ENCODE measurements at places on chromosomes 2 and 18. TPM values are rescaled to one million over a fixed set of nuclear protein-coding genes. Genes with fewer than 3 reads are reported as not detected.

The SULT6B1 gene
- polyA plus RNA-seq: not detected

GRCh38 chr18:10797896-10798295 is 272.1 kb downstream of the NAPG start:
- no peak overlapping the region for H3K27ac ChIP-seq
- H3K27me3 ChIP-seq: no peaks in the 10 kb centered on the region
- no peak overlapping the region for H3K4me3 ChIP-seq
- DNase-seq: peak; percentile 51

The HOXD9 gene
- 1.9 TPM for polyA plus RNA-seq

DNA sequence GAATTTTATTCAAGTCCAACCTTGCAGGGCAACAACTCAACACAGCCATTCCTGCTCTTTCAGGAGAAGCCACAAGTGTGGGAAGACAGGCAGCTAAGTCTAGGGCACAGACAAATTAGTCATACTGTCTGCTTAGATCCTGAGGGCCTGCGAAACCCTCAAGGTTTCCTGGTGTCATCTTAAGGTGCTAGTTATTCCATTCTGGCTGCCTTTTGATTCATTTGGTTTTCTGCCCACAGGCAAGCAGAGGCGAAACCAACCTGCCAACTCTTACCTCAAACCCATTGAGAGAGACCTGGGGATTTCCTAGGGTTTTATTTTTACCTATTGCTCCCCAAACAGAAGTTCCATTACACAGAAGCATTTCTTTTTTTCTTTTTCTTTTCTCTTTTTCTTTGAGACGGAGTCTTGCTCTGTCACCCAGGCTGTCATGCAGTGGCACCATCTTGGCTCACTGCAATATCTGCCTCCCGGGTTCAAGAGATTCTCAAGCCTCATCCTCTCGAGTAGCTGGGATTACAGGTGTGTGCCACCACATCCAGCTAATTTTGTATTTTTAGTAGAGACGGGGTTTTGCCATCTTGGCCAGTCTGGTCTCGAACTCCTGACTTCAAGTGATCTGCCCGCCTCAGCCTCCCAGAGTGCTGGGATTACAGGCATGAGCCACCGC is 23.7 kb upstream of the SCYGR1 start:
- no peak overlapping the region for H3K4me3 ChIP-seq
- H3K4me1 ChIP-seq: peaks cover 3% of the 10 kb centered on the region
- DNase-seq: no peak
- no peaks in the 10 kb centered on the region for H3K27me3 ChIP-seq
- H3K27ac ChIP-seq: no peak overlapping the region
- H3K36me3 ChIP-seq: no peaks in the 10 kb centered on the region

DNA sequence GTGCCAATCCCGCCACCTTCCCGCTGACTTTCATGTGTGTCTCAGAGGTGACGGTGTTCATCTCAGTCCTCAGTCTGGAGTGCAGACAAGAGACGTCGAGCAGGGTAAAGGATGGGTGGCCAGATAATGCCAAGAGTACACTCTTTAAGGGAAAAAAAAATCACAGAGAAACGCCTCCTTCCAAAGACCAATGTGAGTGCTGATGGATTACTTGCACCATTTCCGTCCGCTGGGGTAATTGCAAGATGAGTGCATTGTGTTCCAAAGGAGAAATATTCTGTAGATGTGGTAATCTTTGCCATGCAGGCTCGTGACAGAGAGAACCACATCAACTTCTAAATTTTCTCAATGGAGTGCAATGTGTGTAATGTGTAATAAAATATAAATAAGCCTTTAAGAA is 81.0 kb downstream of the KLHL29 start:
- H3K36me3 ChIP-seq: no peaks in the 10 kb centered on the region
- H3K4me3 ChIP-seq: no peak overlapping the region
- no peak for DNase-seq
- no peak overlapping the region for H3K27ac ChIP-seq
- peaks cover 2% of the 10 kb centered on the region for H3K27me3 ChIP-seq
- H3K4me1 ChIP-seq: no peaks in the 10 kb centered on the region

- no peaks in the 10 kb centered on the region for H3K4me1 ChIP-seq
- no peak overlapping the region for H3K27ac ChIP-seq
- H3K4me3 ChIP-seq: no peak overlapping the region
- no peaks in the 10 kb centered on the region for H3K36me3 ChIP-seq
Measured at GRCh38 chr2:14843507-14844204, 211.1 kb downstream of the LRATD1 start.

DNA sequence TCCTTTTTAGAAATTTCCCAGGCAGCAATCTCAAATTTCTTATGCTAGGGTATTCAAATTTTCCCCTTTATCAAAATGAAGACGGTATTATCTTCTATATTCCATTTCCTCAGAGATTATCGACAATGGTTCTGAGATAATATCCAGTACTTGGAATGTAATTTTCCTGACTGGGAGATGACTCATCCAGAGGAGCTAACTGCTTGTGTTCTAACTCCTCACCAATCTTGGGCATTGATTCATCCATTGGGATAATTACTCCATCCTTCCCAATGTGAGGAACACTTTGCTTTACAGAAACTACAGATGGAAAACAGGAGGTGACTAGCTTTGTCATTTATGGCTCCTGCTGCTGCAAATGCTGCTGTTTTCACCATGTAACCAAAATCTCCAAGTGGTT is 239.4 kb upstream of the LYPD1 start:
- DNase-seq: no peak
- no peaks in the 10 kb centered on the region for H3K36me3 ChIP-seq
- H3K4me3 ChIP-seq: no peak overlapping the region

DNA sequence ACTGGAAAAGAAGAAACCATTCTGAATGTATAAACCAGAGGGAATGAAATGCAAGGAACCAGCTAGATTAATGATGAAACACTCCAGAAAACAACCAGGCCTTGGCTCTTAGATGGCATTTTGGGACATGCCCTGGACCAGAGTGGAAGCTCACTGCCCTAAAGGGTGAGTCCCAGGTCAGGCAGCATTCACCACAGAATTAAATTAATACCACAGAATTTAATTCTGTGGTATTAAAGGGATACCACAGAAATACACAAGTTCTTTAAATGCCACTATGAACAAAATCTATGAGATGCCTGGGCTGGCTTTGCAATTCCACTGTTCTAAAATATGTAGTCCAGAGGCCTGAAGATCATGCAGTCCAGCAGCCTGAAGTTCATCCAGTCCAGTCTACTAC is 122.3 kb upstream of the KYNU start:
- H3K4me1 ChIP-seq: no peaks in the 10 kb centered on the region
- H3K36me3 ChIP-seq: no peaks in the 10 kb centered on the region
- H3K27me3 ChIP-seq: no peaks in the 10 kb centered on the region
- no peak overlapping the region for H3K4me3 ChIP-seq

The TRAK2 gene
- polyA plus RNA-seq: 25.7 TPM

GRCh38 chr2:84858123-84858522 is 22.8 kb downstream of the TRABD2A start:
- H3K27me3 ChIP-seq: no peaks in the 10 kb centered on the region
- H3K4me1 ChIP-seq: no peaks in the 10 kb centered on the region
- H3K27ac ChIP-seq: no peak overlapping the region

The UXS1 gene
- 5.6 TPM for polyA plus RNA-seq

- DNase-seq: no peak
- H3K36me3 ChIP-seq: no peaks in the 10 kb centered on the region
- H3K4me1 ChIP-seq: no peaks in the 10 kb centered on the region
- no peak overlapping the region for H3K27ac ChIP-seq
Measured at GRCh38 chr2:149346272-149346671, 15.9 kb downstream of the LYPD6 start.
